AG09319 (cell line): ENCODE measurements at places on chromosomes 7 and 10.

GRCh38 chr10:71025535-71025934, 137.2 kb upstream of the PCBD1 start:
- DNase-seq: no peak

GRCh38 chr10:123798856-123799255, 92.8 kb downstream of the CPXM2 start:
- no peak for DNase-seq

DNA sequence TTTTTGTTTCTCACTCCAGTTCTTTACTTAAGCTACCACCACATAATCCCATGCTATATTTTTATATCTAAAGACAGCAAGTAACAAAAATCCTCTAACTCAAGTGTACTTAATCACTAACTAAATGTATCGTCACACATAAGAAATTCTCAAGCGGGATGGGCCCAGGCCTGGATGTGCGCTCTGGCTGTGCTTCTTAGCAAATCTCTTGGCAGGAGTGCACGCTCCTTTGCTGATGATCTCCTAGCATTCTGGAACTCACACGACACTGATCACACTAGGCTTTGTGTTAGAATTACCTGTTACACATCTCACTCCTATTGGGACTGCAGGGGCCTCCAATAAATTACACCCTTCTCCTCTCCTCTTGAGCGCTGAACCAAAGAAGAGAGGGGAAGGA, 46.7 kb upstream of the CALD1 start:
- DNase-seq: no peak

DNA sequence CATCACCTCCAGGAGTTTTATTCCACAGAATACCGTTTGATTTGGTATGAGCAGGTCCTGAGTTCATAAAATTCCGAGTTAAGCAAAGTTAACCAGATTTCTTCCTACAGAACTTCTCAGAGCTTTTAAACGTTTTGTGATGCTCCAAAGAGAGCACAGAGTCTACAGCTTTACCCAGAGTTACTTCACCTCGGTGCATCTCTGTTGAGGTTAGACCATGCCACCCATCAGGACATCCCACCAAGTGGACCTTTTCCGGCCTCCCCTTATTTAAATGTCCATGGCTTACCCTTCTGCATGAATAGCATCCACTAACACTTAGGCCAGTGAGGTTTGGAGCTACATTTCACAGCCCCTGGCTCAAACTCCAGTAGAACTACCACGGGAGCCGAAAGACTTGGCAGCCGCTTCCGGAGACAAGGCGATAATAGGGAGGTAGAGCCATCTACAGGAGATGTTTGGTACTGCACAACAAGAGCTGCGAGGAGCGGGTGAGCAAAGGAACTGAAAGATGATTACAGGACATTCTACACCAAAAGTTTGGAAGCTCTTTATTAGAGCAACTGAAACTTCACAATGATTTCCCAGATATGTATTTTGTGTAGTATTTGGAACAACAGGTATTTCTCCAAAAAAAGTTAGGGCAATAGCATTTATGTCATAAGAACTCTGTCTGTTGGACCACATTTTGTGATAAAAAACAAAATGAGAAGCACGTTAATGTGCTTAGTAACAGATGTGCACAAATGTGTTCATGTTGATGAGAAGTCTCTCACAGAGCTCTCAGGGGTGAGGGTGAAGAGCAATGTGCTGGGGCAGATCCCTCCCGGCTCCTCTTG, 174.7 kb downstream of the HERPUD2 start:
- DNase-seq: peak; percentile 16

- DNase-seq: no peak
Observed at GRCh38 chr10:29329420-29329819, 40.5 kb downstream of the LYZL1 start.

DNA sequence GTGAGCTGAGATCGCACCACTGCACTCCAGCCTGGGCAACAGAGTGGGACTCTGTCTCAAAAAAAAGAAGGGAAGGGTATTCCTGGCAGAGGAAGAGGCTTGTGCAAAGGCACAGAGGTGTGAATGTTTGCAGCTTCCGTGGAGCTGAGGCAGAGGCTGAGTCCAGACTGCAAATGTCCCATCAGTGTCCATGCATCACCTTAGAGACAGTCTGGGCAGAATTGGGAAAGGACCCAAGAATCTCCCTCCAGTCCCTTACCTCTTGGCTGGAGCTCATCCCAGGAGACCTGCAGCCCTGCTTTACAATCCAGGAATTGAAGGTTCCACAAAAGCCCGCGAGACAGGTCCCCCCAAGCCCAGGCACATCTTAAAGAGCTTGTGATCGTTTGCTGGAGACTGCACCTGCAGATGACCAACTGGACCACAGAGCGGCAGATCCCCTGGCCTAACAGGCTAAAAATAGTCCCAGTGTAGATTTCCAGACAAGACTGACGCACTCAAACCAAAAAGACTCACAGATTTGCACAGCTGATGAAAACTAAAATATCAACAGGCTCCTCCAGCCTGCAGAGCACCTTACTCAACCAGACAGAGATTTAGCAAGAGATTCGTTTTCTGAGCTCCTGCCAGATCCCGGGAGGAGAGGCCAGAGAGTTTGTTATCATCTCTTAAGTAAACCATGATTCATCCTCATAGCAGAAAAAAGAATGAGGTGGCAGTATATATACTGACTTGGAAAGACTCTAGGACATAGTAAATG, 22.9 kb upstream of the NANOS1 start:
- DNase-seq: peak; percentile 89

GRCh38 chr7:22765609-22766008, 38.6 kb downstream of the IL6 start:
- no peak for DNase-seq
